ENCODE measurements at places on chromosomes 6 and 20.

GRCh38 chr20:4260102-4260501 lies 244.7 kb upstream of the RNF24 start:
- no peak for DNase-seq

- no peak for DNase-seq
These were observed 96.9 kb downstream of the MKKS start for GRCh38 chr20:10336959-10337729.

GRCh38 chr6:112443179-112444065 lies 96.3 kb downstream of the RFPL4B start:
- no peak for DNase-seq

DNA sequence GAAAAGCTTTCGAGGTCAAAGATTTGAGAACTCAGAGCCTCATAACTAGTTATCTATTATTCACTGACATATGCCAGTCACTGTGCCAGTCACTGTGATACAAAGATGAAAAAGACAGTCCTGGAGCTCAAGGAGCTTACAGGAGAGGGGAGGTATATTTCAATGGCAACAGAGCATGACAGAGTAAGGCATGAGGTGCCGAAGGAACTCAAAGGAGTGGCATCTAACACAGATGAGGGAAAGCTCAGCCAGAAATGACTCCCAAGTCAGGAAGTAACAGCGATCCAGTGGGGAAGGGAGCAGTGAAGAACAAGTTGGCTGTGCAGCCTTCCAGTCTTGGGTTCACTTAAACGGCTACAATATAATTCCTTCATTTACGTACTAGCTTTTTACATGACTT lies 46.6 kb downstream of the DTNBP1 start:
- no peak for DNase-seq

DNA sequence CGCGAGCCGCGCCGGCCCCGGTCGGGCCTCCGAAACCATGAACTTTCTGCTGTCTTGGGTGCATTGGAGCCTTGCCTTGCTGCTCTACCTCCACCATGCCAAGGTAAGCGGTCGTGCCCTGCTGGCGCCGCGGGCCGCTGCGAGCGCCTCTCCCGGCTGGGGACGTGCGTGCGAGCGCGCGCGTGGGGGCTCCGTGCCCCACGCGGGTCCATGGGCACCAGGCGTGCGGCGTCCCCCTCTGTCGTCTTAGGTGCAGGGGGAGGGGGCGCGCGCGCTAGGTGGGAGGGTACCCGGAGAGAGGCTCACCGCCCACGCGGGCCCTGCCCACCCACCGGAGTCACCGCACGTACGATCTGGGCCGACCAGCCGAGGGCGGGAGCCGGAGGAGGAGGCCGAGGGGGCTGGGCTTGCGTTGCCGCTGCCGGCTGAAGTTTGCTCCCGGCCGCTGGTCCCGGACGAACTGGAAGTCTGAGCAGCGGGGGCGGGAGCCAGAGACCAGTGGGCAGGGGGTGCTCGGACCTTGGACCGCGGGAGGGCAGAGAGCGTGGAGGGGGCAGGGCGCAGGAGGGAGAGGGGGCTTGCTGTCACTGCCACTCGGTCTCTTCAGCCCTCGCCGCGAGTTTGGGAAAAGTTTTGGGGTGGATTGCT lies 1.3 kb downstream of the VEGFA start:
- peak; percentile 73 for DNase-seq

GRCh38 chr6:156396791-156397418 lies 380.3 kb upstream of the ARID1B start:
- DNase-seq, result peak; percentile 12

- no peak for DNase-seq
These were observed 169.4 kb upstream of the JAG1 start for GRCh38 chr20:10843146-10843711.

DNA sequence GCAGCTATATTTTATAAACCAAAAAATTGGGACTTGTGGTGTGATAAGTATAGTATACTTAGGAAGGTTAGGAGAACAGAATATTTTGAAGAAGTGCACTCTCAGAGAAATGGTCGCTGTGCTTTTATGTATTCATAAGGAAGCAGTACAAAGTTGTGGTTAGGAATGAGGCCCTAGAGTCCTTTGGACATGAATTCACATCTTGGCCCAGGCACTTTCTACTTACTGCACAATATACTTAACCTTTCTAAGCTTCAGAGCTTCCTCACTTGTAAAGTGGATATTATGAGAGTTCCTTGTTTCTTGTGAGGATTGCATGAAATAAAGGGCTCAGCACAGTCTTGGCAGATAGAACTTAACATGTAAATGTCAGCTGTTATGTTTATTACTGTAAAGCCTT lies 21.0 kb upstream of the SERINC3 start:
- DNase-seq, result no peak

DNA sequence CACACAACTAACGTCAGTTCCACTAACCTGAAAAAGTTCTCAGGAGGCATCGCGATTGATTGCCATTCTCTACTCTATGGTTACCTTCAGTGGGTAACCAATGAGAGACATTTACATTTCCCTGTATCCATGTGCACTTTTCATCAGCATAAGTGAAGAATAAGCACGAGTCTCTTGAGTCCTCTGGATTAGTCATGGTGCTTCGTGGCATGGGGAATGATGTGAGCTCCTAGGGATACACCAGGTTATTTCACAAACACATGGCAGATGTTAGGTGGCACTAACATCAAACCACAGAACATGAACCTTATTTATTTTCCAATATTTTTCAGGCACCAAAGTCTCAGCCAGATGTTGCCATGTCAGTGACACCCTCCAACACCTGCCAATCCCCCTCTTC lies 64.0 kb downstream of the FYN start:
- no peak for DNase-seq

- no peak for DNase-seq
These were observed 24.5 kb downstream of the KIF3B start for GRCh38 chr20:32301719-32302506.

- no peak for DNase-seq
These were observed 50.3 kb upstream of the OGFRL1 start for GRCh38 chr6:71238351-71238750.

DNA sequence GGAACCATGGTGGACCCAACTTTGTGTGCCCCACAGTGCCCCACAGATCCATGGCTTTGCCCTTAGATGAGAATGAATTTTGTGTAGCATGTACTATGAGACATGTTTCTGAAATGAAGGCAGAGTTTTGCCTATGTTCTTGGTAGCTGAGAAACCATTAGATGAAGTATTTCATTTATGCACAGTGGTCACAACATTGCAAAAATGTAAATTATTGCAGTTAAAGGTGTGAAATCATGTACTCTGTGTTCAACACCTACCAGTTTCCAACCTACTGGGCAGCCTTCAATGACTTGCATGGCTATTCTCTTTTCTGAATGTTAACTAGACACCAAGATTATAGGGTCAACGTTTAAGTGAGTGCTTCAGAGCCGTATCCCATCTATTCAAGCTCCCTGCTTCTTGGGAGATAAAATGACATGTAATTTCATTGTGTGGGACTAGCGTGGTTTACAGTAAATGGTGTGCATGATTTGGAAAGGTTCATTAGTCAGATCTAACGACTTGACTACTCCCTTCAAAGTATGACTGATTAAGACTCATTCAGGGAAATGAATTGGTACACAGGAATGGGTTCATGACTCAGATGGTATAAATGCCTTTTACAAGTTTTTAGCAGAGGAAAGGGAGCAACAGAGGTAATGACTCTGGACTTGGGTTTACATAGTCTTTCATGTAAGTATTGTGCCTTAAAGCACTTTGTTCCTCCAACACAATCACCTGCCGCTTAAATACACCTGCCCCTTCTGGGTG lies 106.1 kb upstream of the AKIRIN2 start:
- no peak for DNase-seq

DNA sequence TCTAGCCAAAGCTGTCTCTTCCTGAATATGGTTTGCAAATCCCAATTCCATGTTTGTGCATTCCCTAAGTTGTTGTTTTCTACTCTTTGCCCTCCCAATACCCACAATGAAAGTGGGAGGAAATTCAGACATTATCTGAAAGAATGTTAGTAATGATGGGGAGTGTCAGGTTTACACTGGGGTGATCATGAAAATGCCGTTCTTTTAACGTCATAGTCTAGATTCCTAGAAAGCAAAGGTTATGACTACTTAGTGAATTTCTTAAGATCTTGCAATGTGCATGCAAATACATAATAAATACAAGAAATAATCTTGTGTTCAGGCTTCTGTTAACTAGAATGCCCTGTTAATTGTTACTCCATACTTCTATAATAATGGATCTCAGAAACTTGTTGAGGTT lies 101.0 kb downstream of the LCA5 start:
- DNase-seq, result no peak

DNA sequence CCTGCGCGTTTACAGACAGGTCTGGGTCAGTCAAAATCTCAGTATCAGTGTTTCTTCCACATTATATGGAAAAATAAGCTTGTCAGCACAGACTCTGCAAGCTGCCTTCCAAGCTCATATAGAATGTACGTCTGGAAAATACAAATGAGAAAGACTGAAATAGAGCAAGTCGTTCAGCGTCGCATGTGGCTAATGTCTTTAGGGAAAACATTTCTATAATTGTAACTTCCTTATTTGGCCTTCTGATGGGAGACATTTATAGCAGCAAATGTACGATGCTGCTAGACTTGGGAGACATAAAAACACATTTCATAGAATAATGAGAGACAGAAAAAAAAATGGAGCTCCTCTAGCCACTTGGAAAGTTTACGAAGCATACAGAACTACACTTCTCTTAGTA lies 122.2 kb downstream of the KIF16B start:
- DNase-seq, result no peak

GRCh38 chr6:155275808-155276480 lies 12.1 kb downstream of the CLDN20 start:
- DNase-seq, result no peak

GRCh38 chr6:169320013-169320412 lies 66.4 kb upstream of the THBS2 start:
- no peak for DNase-seq

GRCh38 chr6:42304053-42304712 lies 86.5 kb upstream of the MRPS10 start:
- no peak for DNase-seq
